ENCODE measurements at places on chromosomes 2 and 18.

DNA sequence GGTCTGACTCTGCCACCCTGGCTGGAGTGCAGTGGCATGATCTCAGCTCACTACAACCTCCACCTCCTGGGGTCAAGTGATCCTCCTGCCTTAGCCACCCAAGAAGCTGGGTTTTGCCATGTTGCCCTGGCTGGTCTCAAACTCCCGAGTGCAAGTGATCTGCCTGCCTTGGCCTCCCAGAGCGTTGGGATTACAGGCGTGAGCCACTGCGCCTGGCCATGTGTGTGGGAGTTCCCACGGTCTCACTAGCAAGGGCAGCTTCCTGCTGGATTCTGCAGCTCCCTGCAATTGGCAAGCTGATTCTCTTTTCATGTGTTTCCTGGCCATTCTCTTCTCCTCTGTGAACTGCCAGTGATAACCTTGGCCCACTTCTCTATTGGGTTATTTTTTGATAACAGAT lies 84.0 kb downstream of the USP40 start:
- DNase-seq, result no peak

GRCh38 chr2:144570566-144570965 lies 50.6 kb upstream of the ZEB2 start:
- DNase-seq, result no peak

GRCh38 chr2:214830794-214831346 lies 21.4 kb upstream of the BARD1 start:
- no peak for DNase-seq

DNA sequence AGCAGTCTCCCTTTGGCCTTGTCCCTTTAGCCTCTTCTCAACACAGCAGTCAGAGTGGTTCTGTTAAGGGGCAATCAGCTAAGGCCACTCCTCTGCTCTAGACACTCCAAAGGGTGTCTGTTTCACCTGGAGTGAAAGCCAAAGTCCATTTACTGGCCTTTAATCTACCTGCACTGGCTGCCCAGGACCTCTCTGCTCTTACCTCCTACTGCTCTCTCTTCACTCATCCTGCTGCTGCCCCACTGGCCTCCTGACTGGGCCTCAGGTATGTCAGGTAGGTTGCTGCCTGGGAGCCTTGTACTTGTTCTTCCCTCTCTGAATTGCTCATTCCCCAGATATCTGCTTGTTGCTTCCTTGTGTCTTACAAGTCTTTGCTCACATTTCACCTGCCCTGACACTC lies 68.2 kb downstream of the PIKFYVE start:
- no peak for DNase-seq

DNA sequence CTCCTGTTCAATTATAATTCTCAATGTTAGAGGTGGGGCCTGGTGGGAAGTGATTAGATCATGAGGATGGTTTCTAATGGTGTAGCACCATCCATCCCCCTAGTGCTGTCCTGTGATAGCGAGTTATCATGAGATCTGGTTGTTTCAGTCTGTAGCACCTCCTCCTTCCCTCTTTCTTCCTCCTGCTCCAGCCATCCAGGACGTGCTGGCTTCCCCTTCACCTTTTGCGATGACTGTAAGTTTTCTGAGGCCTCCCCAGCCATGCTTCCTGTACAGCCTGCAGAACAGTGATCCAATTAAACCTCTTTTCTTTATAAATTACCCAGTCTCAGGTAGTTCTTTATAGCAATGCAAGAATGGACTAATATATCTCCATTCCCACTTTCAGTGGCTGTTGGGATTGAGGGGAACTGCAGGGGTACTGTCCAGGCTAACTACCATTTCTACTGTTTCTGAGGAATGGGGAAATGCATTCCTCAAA lies 19.2 kb downstream of the SPIRE1 start:
- DNase-seq, result no peak

DNA sequence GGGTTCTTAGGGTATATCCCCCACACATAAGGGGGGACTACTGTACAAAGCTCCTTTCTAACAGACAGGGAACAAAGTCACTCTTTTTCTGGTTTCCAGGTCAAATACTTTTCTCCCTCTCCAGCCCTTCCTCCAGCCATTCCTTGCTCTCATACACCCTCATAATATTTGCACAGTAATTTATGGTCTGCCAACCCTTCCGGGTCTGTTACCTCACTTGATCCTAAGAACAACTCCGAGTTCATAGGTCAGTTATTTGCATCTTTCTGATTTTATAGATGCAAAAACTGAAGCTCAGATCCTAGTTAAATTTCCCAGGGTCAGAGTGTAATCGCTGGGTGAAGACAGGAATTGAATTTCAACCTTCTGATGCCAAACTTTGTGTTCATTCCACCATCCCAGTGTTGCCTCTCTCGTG lies 14.8 kb upstream of the MATN3 start:
- no peak for DNase-seq

- no peak for DNase-seq
Measured at GRCh38 chr18:36942264-36942663, 113.3 kb downstream of the KIAA1328 start.

GRCh38 chr2:214504599-214505376 lies 93.9 kb downstream of the VWC2L start:
- DNase-seq, result no peak

- DNase-seq, result no peak
Measured at GRCh38 chr2:219104107-219105035, 43.6 kb upstream of the IHH start.

DNA sequence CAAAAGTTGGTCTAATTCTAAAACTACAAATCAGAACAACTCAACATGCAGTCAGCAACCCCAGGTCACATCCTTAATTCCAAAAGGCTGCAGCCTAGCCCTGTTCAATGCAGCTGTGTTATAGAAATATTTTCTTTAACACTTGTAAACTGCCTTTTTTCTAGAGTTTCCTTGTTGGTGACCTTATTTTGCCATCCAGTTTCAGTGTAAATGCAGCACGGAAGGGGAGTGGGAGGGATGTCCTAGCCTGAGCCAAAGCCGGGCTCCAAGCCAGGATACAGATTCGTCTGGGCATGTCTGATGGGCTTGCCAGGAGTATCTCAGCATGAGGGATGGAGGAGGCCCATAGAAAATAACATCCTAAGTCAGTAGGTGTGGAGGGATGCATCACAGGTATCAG lies 17.7 kb upstream of the SP3 start:
- no peak for DNase-seq

DNA sequence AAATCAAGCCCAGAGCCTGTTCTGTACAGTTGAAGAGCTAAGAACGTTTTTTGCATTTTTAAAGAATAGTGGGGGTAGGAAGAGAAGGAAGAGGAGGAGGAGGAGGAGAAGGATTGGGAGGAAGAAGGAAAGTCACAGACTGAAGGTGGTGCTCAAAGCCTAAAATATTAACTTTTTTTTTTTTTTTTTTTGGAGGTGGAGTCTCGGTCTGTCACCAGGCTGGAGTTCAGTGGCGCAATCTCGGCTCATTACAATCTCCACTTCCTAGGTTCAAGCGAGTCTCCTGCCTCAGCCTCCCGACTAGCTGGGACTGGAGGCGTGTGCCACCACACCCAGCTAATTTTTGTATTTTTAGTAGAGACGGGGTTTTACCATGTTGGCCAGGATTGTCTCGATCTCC lies 18.3 kb upstream of the KLHL29 start:
- DNase-seq, result no peak

- DNase-seq, result no peak
Measured at GRCh38 chr2:153474407-153474806, 4.2 kb downstream of the RPRM start.

- no peak for DNase-seq
Measured at GRCh38 chr2:234994438-234995321, 42.9 kb downstream of the SH3BP4 start.

DNA sequence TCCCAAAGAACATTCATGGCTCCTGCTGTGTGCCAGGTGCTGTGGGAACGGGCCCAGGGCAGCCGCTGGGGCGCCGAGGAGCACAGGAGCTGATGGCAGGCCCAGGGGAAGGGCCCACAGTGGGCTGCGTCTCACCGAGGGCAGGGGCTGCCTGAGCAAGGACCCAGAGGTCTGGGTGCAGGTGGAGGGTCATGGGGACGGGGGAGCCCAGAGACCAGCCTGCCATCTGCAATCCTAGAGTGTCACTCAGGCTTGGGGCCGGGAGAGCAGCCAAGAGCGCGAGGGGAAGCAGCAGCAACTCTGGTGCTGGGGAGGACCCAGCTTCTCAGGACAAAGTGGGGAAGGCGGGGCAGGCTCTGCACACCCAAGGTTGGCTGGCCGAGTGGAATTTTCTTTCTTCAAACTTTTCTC lies 207.4 kb downstream of the HDAC4 start:
- no peak for DNase-seq

DNA sequence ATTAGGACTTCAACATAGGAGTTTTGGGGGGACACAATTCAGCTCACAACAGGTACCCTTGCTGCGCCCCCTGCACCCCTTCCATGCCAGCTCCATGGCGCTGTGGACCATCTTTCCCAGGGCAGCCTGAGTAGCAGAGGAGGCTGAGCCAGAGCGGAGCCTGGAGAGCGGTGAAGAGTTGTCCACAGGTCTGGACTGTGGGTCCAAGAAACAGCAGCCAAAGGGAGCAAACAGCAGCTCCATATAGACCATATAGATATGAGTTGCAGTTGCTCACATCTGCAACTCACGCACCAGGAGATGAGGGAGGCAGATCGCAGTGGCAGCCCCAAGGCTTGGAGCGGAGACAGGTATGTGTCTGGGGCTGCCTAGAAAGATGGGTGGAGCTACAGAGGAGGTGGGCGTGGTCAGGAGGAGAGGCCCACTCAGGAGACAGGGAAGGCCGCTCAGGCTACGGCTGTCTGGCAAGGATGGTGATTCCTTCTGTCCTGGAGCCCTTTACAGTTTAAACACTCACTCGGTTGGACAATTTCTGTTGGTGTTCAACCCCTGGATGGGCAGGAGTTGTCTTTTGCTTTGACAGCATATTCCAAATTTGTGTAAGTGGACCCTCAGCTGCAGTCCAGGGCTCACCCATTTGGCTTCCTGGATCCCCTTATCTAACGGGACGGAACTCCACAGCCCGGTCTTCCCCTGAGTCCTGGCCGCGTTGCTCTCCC lies 155.1 kb downstream of the LPIN1 start:
- DNase-seq, result no peak
